Left lung (tissue), 14 donors: ENCODE measurements at places on chromosomes 1 and 21. TPM values are rescaled to one million over a fixed set of nuclear protein-coding genes. Genes with fewer than 3 reads are reported as not detected.

GRCh38 chr1:167706931-167707877, 14.6 kb upstream of the MPZL1 start:
- no peak for DNase-seq

Gene KRTAP21-2
- not detected for total RNA-seq

Gene OSCP1
- 10.4 TPM for total RNA-seq

Gene ANGPTL3
- total RNA-seq, result not detected

DNA sequence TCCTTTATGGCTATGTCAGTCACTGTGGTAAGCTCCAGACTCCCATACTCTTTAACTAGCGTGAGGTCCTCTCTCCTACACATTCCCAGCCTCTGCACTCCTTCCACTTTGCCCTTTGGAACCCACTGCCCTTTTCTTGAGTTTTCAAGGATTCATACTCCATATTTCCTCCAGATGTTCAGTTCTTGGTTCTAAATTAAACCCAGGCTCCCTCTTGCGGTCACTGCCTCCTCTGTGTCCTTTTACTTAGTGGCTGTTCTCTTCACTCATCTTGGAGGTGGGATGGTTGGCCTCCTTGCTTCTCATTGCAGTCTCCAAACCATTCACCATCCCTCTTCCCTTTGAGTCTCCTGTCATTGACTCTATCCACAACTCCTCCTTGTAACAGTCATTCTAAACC, 208.1 kb downstream of the TGFB2 start:
- no peak for DNase-seq

Gene CYB5RL
- 7.5 TPM for total RNA-seq

Gene PTGER3
- total RNA-seq, result 1.0 TPM
